ENCODE measurements at places on chromosomes 4 and X. TPM values are rescaled to one million over a fixed set of nuclear protein-coding genes. Genes with fewer than 3 reads are reported as not detected.

DGKK gene
- 0.05 TPM for polyA plus RNA-seq

MAGEA1 gene
- not detected for polyA plus RNA-seq

RNF4 gene
- polyA plus RNA-seq = 94.0 TPM

ADH1A gene
- polyA plus RNA-seq = not detected

ZXDA gene
- 5.8 TPM for polyA plus RNA-seq

IDUA gene
- polyA plus RNA-seq = 8.5 TPM

VEGFD gene
- polyA plus RNA-seq = not detected
